ENCODE measurements at places on chromosomes 3 and 15. TPM values are rescaled to one million over a fixed set of nuclear protein-coding genes. Genes with fewer than 3 reads are reported as not detected.

Gene SLC9C1
- not detected for total RNA-seq

Gene BOC
- not detected for total RNA-seq

DNA sequence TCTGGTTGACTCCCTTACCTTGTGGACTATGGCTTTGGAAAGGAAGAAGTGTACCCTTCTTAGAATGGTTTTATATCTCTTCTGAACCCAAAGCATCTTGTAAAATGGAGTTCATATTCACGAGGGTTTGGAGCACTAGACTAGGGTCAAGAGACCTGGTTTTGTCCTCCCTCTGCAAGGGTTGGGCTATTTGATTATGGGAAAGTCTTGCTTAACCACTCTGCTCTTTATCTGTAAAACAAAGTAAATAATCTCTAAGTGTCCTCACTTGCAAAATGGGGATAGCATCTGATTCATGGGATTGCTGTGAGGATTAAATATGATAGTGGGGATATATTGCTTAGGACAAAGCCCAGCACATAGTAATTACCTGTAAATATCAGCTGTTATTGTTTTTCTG, 17.9 kb upstream of the SLC2A2 start:
- DNase-seq: no peak

DNA sequence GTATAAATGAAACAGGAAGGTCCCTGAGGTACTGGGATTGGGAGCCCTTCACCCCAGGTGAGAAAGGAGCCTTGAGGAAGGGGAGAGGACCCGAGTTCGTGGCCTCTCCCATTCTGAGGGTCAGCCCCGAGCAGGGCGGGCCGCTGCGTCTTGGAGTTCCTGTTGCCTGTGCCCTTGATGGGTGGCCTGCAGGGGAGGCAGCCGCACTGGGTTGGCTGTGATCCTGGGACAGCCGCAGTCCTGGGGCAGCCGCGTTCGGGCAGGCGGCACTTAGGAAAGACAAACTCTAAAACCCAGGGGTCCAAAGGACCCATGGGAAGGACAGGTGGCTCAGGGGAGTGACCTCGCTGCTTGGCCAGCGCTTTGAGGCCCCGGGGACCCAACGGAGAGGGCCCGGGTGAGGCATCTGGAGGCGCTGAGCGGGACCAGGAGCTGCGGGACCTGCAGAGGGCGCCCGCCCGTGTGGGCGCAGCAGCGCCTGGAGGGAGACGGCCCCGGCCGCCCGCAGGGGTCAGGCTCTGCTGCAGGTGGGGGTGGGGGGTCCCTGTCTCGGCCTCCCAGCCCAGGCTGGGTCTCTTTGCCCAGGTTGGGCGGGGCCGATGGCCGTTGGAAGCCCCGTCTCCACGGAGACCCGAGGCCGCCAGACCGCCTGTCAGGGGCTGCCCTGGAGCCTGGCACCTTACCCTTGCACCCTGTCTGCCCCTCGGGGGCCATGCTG, 65.1 kb downstream of the HMCES start:
- peak; percentile 3 for DNase-seq

DNA sequence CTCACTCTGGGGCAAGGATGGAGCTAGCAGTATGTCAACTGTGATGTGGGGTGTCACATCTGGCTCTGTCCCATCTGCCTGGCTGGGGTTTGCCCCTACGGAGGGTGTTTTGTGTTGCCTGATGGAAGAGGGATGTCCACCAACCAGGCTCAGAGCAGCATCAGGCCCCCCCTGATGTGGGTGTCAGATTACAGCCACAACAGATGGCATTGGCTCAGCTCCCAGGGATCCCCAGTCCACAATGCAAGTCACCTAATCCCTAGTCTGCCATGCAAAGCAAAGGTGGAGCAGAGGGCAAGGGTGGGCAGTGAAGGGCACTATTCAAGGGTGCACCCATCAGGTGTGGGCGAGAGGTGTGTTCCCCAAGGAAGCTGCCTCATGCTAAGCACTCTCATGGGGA, 48.9 kb upstream of the AMOTL2 start:
- DNase-seq: peak; percentile 58

- DNase-seq: no peak
Observed at GRCh38 chr3:89405176-89405575, 297.8 kb downstream of the EPHA3 start.

- no peak for DNase-seq
Observed at GRCh38 chr3:183330881-183331280, 77.8 kb downstream of the B3GNT5 start.

DNA sequence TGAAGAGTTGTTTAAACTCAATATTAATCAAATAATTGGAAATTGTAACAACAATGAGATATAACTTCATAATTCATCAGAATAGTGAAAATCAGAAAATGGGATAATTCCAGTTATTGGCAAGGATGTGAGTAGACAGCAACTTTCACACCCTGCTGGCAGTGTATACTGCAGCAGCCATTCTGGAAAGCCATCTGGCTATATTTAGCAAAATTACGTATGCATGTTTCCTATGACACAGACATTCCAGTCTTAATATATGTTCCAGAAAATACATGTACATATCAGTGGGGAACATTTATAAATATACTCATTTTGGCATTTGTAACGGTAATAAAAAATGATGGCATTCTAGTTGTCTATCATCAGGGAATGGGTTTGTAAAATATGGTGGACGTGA, 564.1 kb downstream of the GBE1 start:
- DNase-seq: no peak
